Stimulated activated CD8-positive, alpha-beta memory T cell treated with anti-CD3 and anti-CD28 coated beads, Interleukin-4, amount 100 ng/mL, for 4 hours (primary cell): ENCODE measurements at places on chromosomes 13 and 19.

DNA sequence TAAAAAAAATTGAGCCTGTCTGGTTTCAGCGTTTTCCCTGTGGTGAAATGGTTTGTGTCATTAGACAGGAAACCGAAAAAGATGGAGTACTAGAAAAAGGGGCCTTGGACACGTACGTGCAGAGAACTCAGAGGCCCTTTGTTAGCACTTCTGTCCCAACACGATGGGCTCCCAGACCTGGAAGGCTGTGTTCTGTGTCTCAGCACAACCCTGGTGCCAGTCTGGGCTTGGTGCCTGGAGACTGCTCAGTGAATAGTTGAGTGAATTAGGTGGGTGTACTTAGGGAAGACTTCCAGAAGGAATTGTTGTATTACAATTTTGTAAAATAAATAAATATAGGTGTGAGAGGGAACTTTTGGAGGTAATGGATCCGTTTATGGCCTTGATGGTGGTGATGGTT lies 8.7 kb downstream of the ZNF71 start:
- no peak for DNase-seq

GRCh38 chr13:29733147-29733611 lies 117.2 kb downstream of the UBL3 start:
- DNase-seq, result no peak

DNA sequence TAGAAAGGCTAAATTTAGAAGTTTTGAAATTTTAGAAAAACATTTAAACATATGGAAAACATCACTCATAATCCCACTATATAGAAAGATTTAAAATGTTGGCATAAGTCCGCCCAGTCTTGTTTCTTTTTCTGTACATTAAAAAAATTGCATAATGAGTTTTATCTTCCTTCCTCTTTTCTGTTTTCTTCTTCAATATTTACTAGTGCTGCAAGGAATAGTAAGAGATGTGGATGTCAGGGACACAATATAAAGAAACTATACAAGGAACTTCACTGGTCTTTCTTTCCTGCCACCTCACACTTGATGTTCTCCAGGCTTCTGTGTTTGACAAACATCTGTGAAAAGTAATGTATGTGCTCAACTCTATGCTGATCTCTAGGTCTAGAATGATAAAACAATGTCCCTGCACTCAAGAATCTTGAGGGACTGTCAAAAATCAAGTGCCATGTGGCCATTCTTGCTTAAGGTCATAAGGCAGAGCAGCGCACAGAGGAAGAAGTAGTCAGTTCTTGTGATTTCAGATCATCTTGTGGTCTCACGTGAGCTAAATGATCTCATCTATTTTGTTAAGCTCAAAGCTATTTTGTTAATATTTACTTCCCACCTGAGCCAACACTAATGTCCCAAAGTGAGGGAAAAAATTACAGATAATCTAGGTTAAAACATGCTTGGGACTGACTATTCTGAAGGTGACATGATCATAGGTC lies 186.9 kb upstream of the OBI1 start:
- DNase-seq, result no peak

DNA sequence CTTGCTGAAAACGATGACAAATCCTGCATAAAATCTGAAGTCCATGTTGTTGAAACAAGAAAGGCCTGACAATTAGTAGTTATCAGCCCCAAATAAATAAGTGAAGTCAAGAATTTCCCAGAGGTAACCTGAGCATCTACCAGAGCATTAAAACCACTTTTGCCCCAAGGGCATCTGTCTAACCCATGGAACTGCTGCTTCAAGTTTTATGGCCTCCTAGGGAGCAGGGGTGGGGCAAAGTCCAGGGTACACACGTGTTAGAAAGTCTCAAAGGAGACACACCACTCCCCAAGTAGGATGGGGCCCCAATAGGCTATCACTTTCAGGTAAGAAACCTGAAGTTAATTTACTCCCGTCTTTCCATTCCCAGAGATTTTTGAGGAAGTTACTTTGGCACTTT lies 81.1 kb downstream of the CACNA1A start:
- DNase-seq, result no peak

DNA sequence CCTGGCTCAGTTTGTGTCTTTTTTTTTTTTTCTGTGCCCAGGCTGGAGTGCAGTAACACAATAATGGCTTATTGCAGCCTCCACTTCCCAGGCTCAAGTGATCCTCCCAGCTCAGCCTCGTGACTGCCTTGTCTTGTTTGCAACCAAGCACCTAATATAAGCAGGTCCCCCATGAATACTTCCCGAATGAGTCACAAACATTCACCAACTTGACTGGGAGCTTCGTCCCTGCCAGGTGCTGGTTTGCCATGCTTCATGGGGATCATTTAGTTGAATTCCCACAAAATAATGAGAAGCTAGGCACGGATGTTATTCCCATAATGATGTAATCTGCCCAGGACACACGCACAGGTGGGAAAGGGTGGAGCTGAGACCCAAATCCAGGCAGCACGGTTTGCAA lies 176.5 kb downstream of the CACNA1A start:
- no peak for DNase-seq

DNA sequence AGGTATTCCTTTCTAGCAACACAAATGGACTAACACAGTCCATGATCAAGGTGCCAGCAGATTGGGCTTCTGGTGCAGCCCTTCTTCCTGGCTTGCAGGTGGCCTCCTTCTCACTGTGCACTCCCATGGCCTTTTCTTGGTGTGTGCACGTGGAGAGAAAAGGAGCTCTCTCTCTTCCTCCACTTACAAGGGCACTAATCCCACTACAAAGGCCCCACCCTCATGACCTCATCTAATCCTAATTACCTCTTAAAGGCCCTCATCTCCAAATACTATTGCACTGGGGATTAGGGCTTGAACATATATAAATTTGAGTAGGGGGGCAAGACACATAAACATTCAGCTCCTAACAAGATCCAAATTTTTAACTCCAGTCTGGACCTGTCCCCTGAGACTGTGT lies 19.7 kb upstream of the FARP1 start:
- no peak for DNase-seq

DNA sequence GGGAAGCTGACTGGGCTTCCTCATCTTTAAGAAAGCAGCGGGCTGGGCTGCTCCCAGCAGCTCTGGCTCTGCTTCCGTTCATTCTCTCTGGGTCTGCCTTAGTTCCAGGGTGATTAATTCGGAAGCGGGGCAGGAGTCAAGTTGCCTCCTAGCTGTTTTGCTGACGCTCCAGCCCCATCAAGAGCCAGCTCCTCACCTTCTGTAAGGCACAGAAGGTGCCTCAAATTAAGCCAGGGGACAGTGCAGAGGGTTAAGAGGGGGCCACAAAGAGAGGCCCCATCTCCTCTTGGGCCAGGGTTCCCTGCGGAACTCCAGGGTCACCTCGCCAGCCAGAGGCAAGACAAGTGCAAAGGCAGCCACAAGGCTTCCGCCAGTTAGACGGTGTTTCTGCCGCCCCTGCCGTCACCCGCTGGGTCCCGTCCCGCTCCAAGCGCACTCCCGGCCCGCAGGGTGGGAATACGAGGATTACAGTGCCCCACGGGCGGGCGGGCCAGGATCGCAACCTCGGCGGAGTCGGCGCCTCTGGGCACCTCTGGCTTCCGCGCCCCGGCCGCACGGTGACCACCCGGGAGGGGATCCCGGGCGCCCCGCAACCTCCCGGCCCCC lies 508 bp downstream of the SLC15A1 start:
- DNase-seq, result no peak

- DNase-seq, result peak; percentile 52
Observed at GRCh38 chr19:51097166-51097738, 11.0 kb downstream of the CTU1 start.

- DNase-seq, result no peak
Observed at GRCh38 chr13:50951366-50951765, 41.8 kb downstream of the RNASEH2B start.

DNA sequence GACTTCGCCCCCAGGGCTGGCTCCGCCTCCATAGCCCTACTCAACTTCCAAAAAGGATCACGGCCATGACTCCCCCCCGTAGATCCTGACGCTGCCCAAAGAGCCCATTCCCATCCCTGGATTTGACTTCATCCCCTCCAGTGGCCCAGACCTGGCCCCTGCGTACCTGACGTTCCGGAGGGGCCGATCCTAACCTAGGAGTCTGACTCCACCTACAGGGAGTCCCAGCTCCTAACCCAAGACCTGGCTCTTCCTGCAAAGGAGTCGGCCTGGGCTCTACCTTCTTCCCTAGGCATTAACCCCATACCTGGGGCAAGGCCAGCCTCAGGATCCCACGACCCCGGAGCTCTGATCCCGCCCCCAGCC lies 10.8 kb downstream of the STAP2 start:
- DNase-seq, result no peak

GRCh38 chr13:87057807-87058520 lies 613.2 kb upstream of the SLITRK5 start:
- DNase-seq, result no peak
